ENCODE measurements at places on chromosomes 13 and 19. TPM values are rescaled to one million over a fixed set of nuclear protein-coding genes. Genes with fewer than 3 reads are reported as not detected.

The ZNF14 gene
- 12.1 TPM for total RNA-seq

The BICRA gene
- total RNA-seq, result 17.9 TPM

The MBD3L2 gene
- total RNA-seq, result not detected

The SHD gene
- not detected for total RNA-seq

The KISS1R gene
- 3.6 TPM for total RNA-seq

The CEACAM8 gene
- total RNA-seq, result not detected

The C5AR2 gene
- total RNA-seq, result not detected

The FFAR3 gene
- 6.6 TPM for total RNA-seq

The DIRAS1 gene
- total RNA-seq, result 0.32 TPM

The S1PR2 gene
- total RNA-seq, result 11.6 TPM

GRCh38 chr13:44052780-44053184 lies 173.1 kb downstream of the LACC1 start:
- no peak for DNase-seq

DNA sequence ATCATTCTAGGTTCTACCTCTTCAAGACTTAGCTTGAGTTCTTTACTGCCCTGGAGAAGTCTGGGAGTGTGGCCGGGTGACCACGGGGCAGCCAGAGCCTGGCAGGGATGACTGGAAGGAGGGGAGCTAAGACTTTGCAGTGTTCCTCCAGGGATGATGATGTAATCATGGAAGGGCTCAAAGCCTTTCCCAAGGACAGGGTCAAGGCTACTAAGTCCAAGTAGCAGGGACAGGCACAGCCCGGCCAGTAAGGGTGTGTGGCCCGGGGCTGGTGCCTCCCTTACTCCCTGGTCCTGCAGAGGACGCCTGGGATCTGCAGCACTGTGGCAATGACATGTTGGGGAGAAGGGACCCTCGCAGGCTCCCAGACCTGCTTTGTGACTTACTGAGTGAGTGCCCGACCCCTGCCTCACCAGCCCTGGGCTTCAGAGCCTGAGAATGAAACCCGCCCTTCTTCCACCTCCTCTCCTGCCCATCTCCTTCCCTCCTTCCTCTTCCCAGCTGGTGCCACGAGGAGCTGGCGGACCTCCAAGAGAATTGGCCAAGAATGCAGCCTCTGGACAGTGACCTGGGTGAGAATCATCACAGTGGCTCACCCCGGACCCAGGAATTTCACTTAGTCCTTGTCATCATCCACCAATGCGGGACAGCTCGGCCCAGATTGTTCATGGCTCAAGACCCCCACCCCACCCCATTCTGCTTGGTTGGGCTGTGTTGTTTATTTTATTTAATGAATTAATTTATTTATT lies 15.6 kb upstream of the FBXO17 start:
- DNase-seq, result no peak

- no peak for DNase-seq
Measured at GRCh38 chr13:108835083-108835482, 205.7 kb downstream of the MYO16 start.

DNA sequence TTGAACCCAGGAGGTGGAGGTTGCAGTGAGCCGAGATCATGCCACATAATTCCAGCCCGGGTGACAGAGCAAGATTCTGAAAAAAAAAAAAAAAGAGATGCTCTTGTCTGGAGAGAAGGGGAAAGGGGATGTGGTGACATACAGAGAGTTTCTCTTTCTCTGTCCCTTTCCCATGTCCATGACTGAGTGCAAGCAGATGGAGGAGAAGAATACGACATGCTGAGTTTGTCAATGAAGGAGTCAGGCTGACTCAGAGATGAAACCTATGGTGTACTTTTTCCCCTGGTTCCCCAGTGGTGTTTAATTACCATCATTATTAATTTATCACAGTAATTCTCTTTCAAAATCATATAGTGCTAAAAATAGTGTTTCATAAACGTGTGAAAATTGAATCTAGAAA lies 448.8 kb downstream of the FOXO1 start:
- DNase-seq, result no peak

DNA sequence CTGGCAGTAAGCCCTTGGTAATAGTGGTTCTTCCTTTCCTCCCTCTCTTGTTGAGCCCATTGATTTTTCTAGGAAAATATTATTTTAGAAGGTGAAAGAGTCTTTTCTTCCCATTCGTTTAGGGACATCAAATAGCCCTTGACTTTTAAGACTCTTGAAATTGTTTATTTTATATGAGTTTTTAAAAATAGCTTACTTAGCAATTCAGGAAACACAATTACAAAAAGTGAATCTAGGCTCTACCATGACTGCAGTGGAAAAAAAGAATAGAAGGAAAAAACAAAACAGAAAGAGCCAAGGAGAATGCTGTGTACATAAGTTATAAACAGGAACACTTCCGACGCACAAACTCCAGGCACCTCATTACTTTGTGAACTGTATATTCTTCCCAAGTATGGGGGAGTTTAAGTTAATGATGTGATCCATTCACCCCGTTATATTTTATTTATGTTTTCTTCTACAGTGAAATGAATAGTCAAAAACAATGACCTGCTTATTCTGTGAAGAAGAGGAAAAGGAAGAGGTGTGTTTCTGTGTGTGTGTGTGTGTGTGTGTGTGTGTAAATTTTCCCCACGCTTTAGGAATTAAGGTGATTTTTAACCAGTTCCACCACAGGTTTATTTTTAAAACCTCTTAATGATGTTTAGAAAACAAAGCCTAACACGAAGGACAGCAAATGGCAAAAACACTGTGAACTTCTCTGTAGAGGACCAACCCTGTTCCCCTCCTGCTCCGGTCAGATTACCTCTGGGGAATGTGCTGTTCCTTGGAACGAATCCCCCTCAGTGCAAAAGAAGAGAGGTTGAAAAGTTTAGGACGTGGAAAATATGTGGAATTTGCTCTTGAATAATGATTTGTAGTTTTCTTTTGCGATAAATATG lies 266.3 kb downstream of the KLF5 start:
- no peak for DNase-seq

- no peak for DNase-seq
Measured at GRCh38 chr13:48626726-48627451, 26.8 kb upstream of the CYSLTR2 start.

GRCh38 chr13:110216398-110217041 lies 90.4 kb downstream of the COL4A1 start:
- DNase-seq, result no peak

DNA sequence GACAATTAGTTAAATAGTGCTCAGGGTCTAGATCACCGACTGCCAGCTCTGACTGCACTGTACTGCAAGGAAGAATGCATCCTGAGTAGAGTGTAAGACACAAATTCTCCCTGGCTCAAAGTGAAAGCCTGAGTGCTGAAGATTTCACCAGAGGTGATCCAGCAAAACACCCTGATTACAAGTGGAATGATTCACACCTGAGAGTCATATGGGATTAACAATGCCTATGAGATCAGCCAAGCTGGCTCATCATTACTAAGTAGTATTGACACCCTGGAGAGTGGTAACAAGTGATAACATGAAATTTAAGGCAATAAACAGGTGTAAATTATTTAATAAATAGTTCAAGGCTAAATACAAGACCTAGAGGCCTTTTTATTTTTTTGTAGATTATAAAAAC lies 403.8 kb upstream of the PRR20A start:
- DNase-seq, result no peak

GRCh38 chr13:110713642-110713952 lies at the start of gene ING1:
Gene ING1 (plus strand): TSS chr13:110713700. CDS start chr13:110714150, 450 bp downstream.
- DNase-seq, result no peak

DNA sequence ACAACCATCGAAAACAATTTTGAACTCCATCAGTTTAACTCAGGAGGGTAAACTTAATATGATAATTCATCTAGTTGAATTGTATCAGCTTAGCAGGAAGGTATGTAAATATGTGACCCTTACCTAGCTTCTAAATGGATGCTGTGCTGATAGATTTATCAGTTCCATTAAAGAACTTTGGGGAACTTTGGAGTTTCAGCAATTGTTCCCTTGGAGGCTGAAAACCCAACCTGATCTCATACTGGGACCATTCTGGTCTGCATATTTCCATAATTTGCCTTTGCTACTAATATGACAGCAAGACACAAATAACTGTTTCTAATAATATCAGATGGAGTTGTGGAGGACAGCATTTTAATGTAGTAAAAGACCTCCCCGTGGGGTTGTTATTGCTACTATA lies 127.8 kb downstream of the GGACT start:
- DNase-seq, result no peak

GRCh38 chr19:10538204-10538983 lies 5.3 kb upstream of the ATG4D start:
- no peak for DNase-seq

- DNase-seq, result no peak
Measured at GRCh38 chr13:29476046-29476445, 119.4 kb downstream of the SLC7A1 start.

GRCh38 chr19:3981736-3982681 lies 3.3 kb downstream of the EEF2 start:
- DNase-seq, result no peak

- DNase-seq, result no peak
Measured at GRCh38 chr13:107275945-107276614, 708.1 kb upstream of the ARGLU1 start.

DNA sequence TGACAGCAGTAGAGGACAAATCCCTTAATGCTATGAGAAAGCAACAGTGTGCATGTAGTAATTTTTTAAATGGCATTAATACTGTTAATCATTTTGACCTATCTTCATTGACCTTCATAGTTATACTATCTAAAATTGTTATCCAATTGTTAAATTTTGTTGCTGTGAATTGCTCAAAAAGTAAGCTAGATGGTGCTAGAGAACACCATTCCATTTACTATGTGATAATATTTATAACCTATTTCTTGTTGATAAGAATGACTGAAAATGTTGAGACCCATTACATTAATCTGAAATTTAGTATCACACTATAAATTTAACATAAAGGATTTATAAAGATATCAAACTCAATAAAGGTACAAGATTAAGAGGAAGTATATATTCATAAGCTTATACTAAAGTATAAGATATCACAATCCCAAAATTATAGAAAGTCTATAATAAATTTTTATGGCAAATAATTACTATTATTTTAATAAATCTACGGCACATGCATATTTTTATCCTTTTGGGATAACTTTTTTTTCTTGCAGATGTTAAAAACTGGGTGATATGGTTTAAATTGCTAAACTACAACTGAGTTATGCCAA lies 1573.3 kb downstream of the PCDH9 start:
- DNase-seq, result no peak

DNA sequence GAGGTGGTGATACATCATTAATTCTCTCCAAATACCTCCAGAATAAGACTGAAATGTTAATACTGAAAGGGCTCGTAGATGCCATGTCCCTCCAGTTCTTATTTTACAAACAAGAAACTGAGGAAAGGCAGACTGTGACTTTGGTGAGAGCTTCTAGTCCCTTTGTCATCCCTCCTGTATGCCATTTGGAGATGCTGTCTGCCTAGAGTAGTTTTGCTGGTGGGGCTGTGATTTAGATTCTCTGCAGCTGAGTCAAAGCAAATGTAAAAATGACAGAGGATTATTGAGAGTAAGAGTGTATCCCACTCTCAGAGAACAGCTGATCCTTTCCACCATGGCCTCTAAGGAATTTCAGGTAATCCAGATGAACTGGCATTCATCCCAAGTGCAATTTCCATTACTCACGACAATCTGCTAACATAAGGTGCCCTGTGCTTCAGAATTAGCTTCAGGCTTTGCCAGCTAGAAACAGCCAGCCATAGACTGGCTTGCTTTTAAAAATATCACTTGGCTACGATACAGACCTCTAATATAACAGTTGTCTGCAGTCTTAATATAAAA lies 16.8 kb downstream of the PABPC3 start:
- no peak for DNase-seq

GRCh38 chr19:10254244-10254643 lies 2.2 kb downstream of the MRPL4 start:
- no peak for DNase-seq

DNA sequence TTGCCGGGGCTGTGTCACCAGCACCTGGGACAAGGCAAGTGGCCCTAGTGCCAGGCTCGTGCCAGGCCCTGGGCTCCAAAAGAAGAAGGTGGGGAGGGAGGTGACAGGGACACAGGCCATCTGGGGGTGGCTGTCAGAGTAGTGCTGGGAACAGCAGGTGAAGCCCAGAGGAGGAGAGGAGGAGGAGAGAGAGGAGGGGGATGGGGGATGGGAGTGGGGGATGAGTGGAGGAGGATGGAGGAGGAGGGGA lies 18.7 kb downstream of the LSM4 start:
- DNase-seq, result no peak

GRCh38 chr19:19540715-19541515 lies 2.9 kb downstream of the CILP2 start:
- DNase-seq, result peak; percentile 86

GRCh38 chr13:28297341-28297740 lies 159.0 kb downstream of the PAN3 start:
- no peak for DNase-seq

DNA sequence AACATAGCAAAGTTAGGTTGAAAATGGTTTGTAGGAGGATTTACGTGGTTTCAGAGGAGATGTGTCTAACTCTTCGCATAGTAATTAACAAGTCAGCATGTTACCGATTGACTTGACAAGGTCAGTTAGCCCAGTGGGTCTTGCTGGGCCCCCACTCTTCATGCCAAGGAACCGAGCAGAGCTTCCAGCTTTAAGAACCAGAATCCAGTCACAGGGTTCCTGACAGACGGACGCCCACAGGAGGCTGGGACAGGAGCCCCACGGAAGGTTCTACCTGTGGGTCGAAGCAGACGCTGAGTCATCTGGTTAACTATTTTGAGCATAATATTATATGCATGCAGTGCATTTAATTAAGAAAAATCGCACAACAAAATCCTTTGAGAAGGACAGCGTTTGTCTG lies 3.5 kb downstream of the TMEM255B start:
- DNase-seq, result no peak

DNA sequence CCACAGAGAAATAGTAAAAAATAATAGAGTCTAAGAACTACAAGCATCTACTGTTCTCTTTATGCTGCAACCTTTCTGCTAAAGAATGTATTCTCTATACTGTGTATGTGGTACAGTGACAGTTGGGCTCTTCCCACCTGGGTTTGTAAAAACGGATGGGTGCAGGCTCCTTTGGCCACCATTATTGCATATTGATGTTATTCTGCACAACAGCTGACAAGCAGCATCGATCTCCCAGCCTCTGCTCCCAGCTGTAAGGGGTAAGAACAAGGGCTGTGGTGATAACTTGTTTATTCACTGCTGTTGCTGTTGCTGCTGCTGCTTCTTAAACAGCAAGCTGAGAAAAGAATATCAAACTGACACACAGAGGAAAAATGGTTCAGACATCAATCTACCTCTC lies 56.1 kb downstream of the KCNRG start:
- DNase-seq, result no peak

GRCh38 chr13:47858042-47859025 lies 142.7 kb downstream of the SUCLA2 start:
- DNase-seq, result no peak

GRCh38 chr19:49309087-49309486 lies 15.9 kb downstream of the SLC6A16 start:
- DNase-seq, result no peak

DNA sequence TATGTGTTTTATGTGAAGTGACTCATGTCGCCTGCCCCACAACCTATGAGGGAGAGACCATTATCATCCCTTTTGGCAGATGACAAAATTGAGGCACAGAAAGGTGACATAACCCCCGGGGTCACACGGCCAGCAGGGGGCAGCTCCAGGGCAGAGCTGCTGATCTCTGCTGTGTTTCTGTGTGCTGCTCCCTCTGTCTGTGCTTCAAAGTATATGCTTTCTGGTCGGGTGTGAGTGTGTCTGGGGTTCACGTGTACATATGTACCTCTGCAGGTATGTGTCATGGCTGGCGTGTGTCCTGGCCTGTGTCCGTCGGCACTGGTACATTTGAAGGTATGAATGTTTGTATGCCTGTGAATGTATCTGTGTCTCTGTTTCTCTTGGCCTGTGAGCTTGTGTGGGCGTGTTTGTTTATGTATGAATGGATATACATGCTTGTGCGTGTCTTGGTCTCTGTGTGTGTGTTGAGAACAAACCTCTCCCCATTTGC lies 7.1 kb downstream of the LIPE start:
- DNase-seq, result peak; percentile 82

All from activated T-cell treated with anti-CD3 and anti-CD28 coated beads, Interleukin-2, amount 50 U/mL, for 72 hours (primary cell).